ENCODE measurements at places on chromosomes 6 and 20.

GRCh38 chr6:134374491-134375219 is 56.7 kb upstream of the SGK1 start:
- no peak for DNase-seq

- no peak for DNase-seq
Observed at GRCh38 chr20:23415959-23416583, 5.2 kb downstream of the NAPB start.

DNA sequence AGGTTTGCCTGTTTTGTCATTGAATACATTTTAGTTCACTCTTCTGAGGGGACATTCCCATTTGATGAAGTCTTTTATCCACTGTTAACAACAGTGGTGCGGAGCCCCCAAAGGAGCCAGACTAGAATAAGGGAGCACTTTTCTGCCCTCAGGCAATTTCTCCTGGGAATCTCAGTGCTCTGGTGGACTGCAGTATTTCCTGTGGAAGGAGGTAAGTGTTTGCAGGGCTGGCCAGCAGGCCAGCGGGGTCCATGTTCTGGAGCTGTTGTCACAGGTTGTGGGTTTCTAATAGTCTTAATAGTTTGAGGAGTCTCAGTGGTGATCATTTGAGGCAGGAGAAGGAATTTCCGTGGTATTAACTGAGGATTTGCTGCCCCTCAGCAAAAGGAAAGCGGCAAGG is 83.5 kb downstream of the ASXL1 start:
- no peak for DNase-seq

DNA sequence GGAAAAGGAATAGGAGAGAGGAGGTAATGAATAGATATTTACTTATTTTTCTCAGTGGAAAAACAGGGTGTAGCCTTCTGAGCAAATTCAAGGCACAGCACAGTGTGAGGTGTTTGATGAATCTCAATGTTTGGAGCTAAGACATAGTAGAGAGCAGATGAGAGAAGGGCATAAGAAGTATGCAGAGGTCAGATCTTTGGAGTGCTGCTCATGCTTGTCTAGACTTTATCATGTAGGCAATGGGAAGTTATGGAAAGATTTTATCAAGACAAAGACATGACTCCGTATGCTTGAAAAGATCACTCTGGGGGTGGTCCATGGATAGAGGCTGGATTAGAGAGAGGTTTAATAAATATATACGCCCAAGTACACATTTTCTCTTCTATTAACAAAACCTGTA is 217.0 kb upstream of the CNR1 start:
- DNase-seq, result no peak

DNA sequence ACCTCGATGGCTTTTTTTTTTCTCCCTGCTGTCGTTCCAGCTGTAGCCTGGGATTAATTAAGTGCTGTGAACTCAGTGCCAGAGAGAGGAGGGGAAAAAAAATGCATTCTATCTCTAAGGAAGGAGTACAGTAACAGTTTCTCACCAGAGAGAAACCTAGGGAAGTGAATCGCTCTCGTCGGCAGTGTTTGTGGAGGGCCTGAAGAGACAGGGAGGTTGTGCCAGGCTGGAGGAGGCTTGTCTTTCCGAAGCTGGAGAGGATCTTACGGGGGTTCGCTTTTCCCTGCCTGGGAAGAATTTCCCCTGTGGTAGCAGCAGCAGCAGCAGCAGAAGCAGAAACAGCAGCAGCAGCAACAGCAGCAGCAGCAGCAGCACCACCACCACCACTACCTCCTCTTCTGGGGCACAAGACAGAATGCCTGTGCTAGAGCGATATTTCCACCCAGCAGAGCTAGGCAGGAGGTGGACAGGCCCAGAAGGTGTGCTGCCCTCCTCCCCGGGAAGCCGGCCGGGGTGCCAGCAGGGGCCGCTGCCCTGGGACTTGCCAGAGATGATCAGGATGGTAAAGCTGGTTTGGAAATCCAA is 186.5 kb downstream of the PDE7B start:
- no peak for DNase-seq

DNA sequence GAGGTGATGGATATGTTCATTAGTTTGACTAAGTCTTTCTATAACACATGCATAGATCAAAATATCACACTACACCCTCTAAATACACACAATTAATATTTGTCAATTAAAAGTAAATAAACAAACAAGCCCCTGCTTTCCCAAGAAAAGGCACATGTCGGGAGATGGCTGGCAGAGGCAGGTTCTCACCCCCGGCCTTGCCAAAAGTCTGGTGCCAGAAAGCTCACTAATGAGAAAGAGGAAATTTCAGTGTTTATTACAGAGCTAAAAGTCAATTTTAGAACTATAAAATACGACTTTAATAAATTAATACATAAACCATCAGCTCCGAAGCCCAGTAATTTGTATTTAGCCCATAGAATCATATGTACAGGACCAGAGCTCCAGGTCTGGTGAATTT is 404.7 kb downstream of the PTPRT start:
- no peak for DNase-seq

DNA sequence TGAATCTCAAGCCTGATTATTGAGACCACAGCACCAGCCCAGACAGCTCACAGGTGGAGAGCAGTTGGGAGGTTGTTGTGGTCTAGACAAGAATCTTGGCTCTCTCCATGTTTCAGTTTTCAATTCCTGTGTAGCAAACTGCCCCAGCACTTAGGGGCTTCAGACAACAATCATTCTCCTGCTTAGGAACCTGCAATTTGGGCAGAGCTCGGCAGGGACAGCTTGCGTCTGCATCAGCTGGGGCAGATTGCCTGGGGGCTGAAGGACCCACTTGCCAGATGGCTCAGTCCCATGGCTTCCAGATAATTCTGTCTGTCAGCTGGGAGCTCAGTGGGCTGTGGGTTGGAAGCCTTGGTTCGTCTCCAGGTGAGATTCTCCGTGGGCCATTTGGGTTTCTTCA is 6.9 kb downstream of the TGM6 start:
- DNase-seq, result no peak

- no peak for DNase-seq
Observed at GRCh38 chr6:24273096-24273870, 84.6 kb downstream of the DCDC2 start.

GRCh38 chr6:111410371-111410770 is 72.6 kb downstream of the REV3L start:
- DNase-seq, result no peak

DNA sequence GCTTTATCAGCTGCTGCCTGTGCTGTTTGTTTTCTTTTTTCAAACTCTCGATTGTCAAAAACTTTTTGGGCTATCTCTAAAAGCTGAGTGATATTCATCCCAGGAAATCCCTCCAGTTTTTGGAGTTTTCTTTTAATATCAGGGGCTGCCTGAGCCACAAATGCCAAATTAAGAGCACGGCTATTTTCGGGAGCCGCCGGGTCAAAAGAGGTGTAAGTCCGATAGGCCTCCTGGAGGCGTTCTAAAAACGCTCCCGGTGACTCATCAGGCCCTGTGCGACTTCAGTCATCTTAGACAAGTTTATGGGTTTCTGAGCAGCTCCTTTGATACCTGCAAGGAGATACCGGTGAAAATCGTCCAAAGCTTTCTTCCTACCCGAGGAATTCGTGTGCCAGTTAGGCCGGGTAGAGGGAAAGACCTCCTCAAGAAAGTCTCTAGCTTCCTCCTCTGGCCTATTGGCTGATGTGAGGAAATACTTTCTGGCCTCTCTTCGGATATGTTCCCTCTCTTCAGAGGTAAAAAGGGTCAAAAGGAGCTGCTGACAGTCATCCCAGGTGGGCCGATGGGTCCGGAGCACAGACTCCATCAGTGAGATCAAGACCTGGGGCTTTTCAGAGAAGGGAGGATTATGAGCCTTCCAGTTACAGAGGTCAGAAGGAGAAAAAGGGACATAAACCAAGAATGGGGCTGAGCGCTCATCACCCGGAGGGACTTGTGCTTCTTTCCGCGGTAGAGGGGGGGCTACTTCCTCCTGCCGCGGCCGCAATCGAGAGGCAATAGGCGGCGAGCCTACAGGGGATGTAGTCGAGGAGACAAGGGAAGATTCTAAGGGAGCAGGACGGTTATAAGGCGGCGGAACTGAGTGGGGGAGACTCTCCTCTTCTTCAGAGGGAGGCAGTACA is 151.1 kb downstream of the TRIM27 start:
- DNase-seq, result no peak

GRCh38 chr20:11832851-11833250 is 84.8 kb upstream of the BTBD3 start:
- DNase-seq, result no peak

DNA sequence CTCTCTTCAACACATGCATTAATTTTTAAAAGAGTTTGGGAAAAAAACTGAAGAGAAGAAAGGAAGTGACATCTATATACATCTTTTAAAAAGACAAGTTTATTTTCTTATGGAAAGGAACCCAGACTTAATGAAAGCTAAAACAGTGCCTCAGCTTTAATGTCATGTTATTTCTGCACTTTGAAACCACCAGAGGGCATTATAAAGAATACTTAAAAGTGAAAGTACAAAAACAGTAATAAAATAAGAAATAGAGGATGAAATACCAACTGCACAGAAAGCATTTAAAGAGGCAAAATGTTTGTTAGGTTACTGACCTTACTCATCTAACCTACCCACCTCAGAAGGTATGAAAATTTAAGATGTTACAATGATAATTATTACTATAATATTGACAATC is 98.8 kb downstream of the HUS1B start:
- no peak for DNase-seq

GRCh38 chr6:160464744-160465143 is 116.6 kb downstream of the SLC22A3 start:
- DNase-seq, result no peak

- no peak for DNase-seq
Observed at GRCh38 chr6:16851758-16852157, 90.5 kb upstream of the ATXN1 start.

- DNase-seq, result no peak
Observed at GRCh38 chr6:1070085-1070521, 241.8 kb upstream of the FOXQ1 start.

GRCh38 chr6:16420715-16421461 is 182.5 kb downstream of the GMPR start:
- no peak for DNase-seq

DNA sequence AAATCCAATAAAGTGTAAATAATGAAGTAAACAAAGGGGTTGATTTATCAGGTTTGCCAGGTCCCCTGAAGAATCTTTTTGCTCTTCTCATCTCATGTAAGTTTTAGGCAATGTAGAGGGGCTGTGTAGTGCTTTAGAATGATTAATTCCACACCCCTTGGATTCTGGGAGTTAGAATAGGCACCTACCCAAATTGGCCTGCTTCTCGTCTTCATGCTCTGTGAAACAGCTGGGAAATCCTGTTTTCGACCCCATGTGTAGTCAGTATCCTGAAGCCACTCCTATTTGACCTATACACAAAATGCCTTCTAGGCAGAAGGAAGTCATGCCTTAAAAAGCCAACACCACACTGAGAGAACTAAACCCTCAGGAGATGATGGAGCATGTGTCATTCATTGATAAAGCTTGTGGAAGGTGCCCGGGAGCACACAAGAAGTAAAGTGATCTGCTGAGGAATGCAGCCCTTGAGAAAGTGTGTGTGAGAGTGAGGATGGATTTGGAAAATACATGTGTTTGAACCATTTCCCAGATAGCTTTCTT is 170.9 kb downstream of the KLHL32 start:
- DNase-seq, result no peak

- no peak for DNase-seq
Observed at GRCh38 chr6:63793465-63794137, 158.0 kb downstream of the PHF3 start.

DNA sequence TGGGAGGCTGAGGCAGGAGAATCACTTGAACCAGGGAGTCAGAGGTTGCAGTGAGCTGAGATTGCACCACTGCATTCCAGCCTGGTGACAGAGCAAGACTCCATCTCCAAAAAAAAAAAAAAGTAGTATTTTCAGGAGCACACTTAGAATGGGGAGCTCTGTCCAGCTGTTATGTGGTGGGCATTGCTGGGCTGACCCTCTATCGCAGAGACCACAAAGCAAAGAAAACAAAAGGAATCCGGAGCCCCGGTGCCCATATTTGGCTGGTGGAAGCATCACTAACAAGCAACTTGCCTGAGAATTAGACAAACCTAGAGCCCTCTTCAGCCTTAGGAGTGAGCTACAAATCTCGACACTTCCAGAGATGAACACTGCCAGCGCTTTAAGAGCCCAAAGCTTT is 137.3 kb upstream of the GPR6 start:
- DNase-seq, result no peak

- DNase-seq, result no peak
Observed at GRCh38 chr6:104505838-104506237, 353.9 kb downstream of the HACE1 start.

GRCh38 chr20:44614525-44614924 is 32.1 kb downstream of the PKIG start:
- DNase-seq, result no peak

GRCh38 chr6:79625746-79626145 is 5.4 kb upstream of the SH3BGRL2 start:
- DNase-seq, result no peak

DNA sequence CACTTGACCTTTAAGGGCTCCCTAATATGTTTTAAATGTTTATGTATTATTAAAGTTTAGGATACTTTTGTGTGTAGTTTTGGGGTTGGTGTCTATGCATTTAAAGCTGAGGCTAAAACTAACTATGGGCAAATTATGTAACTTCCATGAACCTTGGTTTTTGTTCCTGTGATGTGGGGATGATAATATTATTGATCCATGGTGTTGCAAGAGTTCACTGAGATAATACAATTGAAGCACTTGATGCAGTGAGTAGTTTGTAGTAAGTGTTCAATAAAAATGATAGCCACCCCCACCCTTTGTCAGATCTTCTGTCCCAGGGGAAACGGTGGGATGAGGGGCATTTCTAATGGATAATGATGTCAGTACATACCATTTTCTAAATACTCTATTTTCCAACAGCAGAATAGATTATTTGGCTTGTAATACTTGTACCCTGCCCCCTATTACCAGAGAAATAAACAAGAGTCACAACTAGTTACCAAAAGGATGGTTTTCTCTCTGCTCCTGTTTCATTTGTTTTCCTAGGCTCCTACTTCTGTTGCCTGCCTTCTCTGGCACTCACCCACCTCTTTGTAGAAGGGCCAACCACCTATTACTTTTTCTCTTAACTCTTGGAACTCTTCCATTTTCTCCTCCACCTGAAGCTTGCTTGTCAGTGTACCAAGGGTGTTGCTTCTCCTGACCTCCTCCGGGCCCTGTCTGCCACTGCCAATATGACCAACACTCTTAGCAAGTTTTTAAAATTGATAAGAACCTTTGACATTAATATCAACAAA is 97.9 kb downstream of the RCAN2 start:
- DNase-seq, result no peak

- no peak for DNase-seq
Observed at GRCh38 chr6:53290537-53291510, 57.9 kb downstream of the ELOVL5 start.

DNA sequence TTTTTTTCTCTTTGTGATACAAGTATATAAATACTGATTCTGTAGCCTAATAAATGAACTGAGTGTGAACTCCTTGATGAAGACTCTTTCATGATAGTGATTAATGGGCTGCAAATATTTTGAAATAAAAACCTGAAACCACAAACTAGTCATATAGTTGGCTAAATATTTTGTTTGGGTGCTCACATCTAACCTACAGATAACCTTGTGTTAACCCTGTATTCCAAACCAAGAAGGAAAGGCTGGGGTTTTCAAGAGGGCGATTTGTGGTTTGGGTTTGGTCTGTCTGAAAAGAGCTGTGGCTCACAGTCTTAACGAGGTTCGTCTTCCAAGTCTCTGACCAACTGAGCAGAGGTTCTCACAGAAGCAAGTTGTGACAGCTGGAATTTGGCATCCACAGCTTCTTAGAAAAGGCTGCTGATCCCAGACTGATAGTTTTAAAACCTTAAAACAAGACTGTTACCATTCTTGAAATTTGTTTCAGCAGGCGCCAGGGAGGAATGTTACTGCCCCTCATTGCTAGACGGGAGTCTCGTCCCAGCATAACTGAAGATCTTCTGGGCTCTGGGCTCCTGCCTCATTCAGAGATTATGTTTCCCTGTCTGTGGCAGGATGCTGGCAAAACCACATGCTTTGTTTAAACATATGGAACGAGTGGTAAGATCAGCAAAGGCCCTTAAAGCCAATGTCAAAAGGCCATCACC is 736.4 kb upstream of the MARCKS start:
- no peak for DNase-seq

Measured in substantia nigra (tissue), 51 donors.